ENCODE measurements at places on chromosomes 6 and 20.

DNA sequence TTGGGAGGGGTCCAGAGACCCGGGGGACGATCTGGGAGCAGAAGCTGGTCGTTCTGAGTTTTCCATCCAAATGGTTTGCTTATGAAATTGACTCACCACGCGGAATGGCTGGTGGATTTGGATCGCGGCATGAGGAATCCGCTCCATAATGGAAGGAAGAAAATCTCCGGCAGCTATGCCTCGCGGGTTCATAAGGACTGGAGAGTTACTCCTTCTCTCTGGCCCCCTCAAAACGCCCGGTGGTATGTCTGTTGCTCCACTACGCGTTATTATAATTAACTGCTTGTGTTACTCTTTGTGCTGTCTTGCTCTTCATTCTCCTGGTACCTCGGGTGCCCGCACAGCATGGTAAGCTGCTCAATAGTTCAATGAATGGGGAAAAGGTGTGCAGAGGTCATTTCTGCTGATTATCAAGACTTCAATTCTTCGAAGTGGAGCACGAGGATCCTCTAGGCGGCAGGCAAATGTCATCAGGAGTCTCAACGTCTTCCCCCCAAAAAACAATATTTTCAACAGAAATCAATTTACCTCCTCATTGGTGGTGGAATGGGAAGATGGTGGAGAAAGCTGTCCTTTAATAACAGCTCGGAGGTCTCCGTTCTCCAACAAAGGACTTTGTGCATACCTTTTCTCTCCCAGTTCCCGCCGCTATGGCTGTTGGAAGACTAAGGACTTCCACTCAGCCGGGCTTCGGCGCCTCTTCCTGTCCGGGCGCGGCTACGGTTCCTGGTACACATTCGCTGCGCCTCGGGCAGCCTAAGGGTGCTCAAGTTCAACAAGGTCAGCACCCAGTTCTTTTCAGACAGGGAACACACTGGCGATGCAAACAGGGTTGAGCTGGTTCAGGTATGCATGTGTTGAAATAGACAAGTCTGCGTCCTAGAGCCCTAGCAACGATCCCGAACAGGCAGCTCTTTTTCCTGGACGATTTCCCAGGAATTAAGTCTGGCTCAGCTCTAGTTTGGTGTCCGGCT is 9.2 kb upstream of the PRSS16 start:
- no peak for DNase-seq

DNA sequence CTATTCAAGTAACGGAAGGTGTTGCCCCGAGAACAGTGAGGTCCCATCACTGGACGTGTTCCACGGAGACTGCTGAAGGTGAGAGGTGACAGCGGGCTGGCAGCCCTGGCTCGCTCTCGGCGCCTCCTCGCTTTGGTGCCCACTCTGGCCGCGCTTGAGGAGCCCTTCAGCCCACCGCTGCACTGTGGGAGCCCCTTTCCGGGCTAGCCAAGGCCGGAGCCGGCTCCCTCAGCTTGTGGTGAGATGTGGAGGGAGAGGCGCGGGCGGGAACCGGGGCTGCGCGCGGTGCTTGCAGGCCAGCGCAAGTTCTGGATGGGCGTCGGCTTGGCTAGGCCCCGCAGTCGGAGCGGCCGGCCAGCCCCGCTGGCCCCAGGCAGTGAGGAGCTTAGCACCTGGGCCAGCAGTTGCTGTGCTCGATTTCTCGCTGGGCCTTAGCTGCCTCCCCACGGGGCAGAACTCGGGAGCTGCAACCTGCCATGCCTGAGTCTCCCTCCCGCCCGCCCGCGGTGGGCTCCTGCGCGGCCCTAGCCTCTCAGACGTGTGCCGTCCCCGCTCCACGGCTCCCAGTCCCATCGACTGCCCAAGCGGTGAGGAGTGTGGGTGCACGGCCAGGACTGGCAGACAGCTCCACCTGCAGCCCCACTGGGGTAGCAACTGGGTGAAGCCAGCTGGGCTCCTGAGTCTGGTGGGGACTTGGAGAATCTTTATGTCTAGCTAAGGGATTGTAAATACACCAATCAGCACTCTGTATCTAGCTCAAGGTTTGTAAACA is 77.6 kb downstream of the RNF182 start:
- no peak for DNase-seq

DNA sequence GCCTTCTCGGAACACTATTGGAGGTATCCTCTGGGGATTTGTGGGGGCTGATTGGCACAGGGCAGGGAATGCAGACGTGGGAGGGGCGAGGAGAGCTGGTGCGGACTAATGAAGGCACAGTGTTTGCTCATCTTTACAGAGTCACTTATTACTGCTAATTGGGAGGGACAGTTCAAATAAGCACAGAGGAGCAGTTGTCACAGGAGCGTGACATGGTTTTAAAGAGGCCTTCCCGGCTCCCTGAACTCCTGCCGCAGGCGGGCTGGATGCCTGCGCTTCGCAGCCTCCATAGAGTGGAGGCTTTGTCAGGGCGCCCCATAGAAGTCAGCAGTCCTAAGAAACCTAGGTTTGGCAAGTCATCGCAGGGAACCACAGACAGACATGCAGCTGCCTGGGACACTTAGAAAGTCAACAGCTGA is 149.6 kb downstream of the LINC00237 start:
- no peak for DNase-seq

DNA sequence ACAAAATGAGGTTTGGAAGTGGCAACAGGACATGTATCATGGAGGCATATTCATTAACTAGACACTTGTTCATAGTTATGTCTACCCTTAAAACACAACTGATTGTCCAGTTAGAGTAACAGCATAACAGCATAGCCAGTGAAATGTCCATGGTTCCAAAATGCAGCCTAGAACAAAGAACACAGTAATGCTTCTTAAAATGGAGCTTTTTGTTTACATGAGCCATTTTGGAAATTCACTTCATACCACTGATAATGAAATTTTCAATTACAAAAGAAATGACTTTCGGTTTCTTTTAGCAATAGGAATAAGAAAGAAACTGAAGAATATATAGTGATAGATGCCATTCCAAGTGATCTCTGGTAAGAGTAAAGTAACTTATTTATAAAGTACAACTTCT is 111.1 kb upstream of the DST start:
- DNase-seq: no peak

DNA sequence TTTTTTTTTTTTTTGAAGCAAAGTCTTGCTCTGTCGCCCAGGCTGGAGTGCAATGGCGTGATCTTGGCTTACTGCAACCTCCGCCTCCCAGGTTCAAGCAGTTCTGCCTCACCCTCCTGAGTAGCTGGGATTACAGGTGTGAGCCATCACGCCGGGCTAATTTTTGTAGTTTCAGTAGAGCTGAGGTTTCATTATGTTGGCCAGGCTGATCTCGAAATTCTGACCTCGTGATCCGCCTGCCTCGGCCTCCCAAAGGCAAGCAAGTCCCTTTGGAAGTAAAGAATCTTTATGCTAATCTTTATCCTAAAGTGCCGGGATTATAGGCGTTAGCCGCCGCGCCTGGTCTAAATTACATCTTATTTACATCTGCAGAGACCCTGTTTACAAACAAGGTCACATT is 1.5 kb downstream of the PSMG4 start:
- DNase-seq: no peak

DNA sequence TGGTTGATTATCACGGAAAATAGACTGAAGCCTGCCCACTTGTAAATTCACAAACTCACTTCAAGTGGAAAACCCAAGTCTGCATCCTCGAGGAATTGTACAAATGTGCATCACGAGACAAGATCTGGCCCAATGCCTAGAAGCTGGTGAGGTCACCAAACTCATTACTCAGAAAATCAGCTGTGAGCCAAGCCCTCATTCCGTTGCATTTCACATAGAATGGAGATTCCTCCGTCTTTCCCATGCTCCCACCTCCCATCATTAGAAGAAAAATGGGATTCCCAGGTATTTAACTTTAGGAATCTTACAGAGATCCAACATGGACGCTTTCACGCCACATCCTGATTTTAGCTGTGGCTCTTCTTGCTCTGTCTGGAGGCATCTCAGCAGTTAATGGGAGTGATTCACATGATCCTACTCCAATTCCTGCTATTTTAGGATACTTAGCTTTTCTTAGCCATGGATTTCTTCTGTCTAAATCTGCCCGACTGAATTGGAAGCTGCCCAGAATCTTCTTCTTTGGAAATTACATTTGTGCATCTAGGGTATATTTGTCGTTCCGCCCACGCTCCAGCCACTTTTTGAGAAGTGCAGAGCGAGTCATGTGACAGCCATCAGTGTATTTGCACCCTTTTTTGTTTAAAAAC is 68.7 kb upstream of the STMND1 start:
- no peak for DNase-seq

DNA sequence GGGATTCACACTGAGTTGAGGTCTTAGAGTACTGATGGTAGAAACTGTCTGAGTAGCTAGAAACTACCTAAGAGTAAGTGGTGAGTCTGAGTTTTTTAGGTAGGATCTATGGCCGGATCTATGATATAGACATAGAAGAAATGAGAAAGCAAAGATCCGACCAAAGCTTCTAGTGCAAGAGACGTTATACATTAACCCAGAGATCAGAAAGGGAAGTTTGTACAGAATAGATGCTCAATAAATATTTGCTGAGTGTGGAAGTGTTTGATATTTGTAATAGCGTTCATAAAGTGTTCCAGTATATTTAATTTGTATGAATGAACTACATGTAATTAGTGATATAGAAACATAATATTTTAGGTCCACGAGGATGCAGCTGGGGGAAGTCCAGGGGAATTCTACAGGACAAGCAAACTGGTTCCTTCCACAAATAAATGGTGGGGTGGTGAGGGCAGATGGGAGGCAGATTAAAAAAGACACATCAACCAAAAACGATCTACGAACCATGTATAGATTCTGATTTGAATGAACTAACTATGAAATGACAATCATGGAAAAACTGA is 31.9 kb upstream of the JARID2 start:
- no peak for DNase-seq

- no peak for DNase-seq
Measured at GRCh38 chr6:65545920-65546319, 161.1 kb downstream of the EYS start.

- no peak for DNase-seq
Measured at GRCh38 chr20:54435015-54435414, 40.4 kb upstream of the DOK5 start.

DNA sequence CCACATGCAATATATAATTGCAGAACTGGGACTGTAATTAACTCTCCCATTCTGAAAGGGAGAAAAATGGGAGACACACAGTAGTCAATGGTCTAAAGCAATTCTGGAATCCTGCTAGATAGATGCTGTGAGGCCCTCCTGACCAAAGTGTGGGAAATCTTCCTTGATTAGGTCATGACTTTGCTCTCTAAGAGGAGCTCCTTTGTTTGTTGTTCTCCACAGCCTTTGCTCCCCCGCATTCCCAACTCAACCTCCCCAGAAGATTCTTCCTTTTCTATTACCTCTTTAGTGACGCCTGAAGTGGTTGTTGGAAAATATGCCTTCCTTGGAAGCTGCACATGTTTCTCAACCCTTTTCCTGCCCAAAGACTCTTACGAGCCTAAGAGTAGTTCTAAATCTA is 28.8 kb upstream of the LIN28B start:
- DNase-seq: no peak

- DNase-seq: no peak
Measured at GRCh38 chr6:4564801-4565271, 211.4 kb upstream of the CDYL start.

GRCh38 chr6:31723245-31723979 is at the start of gene MPIG6B:
Gene MPIG6B, plus strand, starts transcription at chr6:31723373. Its CDS starts 11 bp downstream, at chr6:31723384.
- no peak for DNase-seq

- no peak for DNase-seq
Measured at GRCh38 chr20:61041481-61041880, 210.6 kb upstream of the CDH4 start.

DNA sequence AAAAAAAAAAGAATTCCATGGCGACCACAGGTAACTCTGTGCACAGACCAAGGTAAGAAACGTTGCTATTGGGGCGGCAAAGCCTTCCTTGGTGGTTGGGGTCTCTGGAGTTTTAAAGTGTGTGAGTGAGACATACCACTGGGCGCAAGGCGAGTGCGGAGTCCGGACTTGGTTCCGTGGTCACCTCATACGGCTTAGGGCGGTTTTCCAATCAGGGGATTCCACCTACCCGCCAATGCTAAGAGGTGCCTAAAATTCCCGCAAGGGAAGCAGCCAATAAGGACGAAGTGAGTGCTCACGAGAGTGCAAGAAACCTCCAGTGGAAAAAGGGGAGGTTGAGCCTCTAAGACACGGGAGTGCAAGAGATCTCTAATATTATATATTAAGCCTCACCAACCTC is 68.6 kb upstream of the PRSS16 start:
- no peak for DNase-seq

- no peak for DNase-seq
Measured at GRCh38 chr20:51597389-51598231, 55.1 kb upstream of the NFATC2 start.

DNA sequence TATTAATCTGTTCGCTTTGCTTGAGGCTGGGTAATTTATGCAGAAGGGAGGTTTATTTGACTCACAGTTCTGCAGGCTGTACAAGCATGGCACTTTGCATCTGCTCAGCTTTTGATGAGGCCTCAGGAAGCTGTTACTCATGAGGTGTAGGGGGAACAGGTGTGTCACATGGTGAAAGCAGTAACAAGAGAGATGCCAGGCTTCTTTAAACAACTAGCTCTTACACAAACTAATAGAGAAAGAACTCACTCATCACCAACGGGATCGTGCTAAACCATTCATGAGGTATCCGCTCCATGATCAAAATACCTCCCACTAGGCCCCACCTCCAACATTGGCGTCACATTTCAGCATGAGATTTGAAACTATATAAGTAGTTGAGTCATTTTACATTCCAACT is 34.4 kb upstream of the GCLC start:
- no peak for DNase-seq

- no peak for DNase-seq
Measured at GRCh38 chr6:47743744-47744143, 38.1 kb upstream of the OPN5 start.

- no peak for DNase-seq
Measured at GRCh38 chr20:37864298-37864697, 38.6 kb upstream of the VSTM2L start.

DNA sequence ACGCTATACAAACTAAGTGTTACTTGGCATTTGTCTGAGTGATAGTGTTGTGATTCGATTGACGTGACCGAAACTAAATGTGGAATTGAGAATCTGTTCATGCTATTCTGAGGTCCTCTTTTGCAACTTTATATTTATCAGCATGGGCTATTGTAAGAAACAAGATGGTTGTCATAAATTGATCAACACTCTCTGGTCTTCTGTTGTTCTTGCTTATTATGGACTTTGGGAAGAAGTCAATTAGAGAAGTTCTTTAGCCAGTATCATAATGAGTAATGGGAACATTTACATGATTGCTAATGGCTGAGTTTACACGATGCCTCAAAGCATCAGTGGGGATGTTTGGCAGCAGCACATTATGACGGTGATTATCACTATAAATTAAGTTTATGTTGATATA is 195.0 kb downstream of the CD83 start:
- DNase-seq: no peak

DNA sequence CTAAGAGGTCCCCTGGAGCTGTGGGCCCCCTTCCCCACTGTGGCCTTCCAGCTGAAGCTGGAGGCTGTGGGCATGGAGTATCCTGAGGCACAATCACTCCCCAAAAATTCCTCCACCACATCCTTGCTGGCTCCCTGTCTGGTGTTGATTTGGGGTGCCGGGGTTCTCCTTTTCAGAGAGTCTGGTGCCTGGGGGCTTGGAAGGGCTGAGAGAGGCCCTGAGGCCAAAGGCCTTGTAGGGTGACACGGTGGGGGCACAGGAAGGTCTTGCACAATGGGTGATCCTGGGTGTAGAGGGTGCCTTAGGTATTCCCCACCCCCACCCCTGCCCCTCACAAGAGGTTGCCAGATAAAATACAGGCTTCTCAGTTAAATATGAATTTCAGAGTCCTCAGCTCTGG is 33.2 kb upstream of the VEGFA start:
- no peak for DNase-seq
